Right atrium auricular region (tissue), 2 donors: ENCODE measurements at places on chromosomes 2 and 18. TPM values are rescaled to one million over a fixed set of nuclear protein-coding genes. Genes with fewer than 3 reads are reported as not detected.

DNA sequence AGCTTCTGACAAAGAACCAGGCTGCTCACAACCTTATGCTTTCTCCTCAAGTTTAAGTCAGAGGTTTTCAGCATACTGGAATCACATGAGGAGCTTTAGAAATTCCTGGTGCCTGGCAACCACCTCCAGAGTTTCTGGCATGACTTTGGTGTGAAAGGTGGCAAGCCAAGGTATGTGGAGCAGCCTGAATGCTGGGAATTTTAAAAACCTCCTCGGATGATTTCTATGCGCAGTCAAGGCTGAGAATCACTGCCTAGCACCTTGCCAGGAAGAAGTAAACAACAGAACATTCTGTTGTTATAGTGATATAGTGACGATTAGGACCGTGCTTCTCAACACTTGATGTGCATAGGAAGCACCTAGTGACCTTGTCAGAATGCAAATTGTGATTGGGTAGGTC, 11.7 kb downstream of the CCBE1 start:
- H3K4me1 ChIP-seq, result no peaks in the 10 kb centered on the region
- no peak overlapping the region for H3K27ac ChIP-seq
- H3K36me3 ChIP-seq, result no peaks in the 10 kb centered on the region
- H3K27me3 ChIP-seq, result no peaks in the 10 kb centered on the region
- no peak overlapping the region for H3K4me3 ChIP-seq

- H3K27me3 ChIP-seq, result no peaks in the 10 kb centered on the region
- no peak overlapping the region for H3K27ac ChIP-seq
Observed at GRCh38 chr18:48263914-48264902, 145.0 kb downstream of the ZBTB7C start.

- H3K4me3 ChIP-seq, result no peak overlapping the region
- DNase-seq, result no peak
- peaks cover 15% of the 10 kb centered on the region for H3K4me1 ChIP-seq
- H3K27me3 ChIP-seq, result no peaks in the 10 kb centered on the region
Observed at GRCh38 chr2:238155761-238156694, 2.7 kb upstream of the ERFE start.

DNA sequence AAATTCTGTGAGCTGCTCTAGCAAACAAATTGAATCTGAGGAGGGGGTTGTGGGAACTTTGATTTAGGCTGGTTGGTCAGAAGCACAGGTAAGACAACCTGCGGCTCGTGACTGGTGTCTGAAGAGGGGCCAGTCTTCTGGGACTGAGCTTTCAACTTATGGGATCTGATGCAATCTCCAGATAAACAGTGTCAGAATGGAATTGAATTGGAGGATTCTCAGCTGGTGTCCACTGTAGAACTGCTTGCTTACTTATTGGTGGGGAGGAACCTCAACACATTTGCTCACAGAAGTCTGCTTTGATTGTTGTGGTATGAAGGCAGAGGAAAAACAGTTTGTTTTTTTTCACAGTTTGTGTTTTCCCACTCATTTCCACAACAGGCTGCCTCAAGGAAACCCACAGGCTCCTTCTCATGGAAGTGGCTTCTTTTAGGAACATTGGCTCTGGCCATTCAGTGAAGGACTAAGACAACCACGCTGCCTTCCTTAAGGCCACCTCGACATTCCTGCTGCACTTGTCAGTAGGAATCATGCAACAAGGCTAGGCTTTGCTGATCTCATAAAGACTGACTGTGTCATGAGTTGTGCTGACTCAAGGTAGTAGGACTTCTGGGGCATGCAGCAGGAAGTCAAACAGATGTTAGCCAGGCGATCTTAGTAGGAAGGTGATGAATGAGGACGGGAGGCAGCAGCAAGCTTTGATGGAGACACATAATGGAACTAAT, 104.7 kb downstream of the TSN start:
- no peaks in the 10 kb centered on the region for H3K36me3 ChIP-seq
- no peaks in the 10 kb centered on the region for H3K27me3 ChIP-seq
- H3K4me3 ChIP-seq, result no peak overlapping the region
- no peak overlapping the region for H3K27ac ChIP-seq
- no peaks in the 10 kb centered on the region for H3K4me1 ChIP-seq

DNA sequence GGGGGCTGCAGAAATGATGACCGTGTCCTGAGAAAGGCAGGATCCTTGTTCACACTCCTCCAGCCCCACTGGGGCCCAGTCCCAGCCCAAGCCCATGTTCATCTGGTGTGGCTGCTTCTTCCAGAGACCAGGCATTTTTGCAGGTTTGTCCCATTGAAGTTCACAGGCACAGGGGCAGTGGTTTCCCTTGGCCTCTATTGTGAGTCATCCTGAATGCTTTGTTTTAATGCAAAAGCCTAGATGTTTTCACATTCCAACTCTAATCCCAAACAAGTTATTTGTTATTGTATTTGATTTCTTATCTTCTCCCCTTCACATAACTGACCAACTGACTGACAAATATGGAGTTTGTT, 426.4 kb upstream of the ID2 start:
- H3K27me3 ChIP-seq, result no peaks in the 10 kb centered on the region
- no peak overlapping the region for H3K27ac ChIP-seq
- H3K4me3 ChIP-seq, result no peak overlapping the region
- no peak for DNase-seq

DNA sequence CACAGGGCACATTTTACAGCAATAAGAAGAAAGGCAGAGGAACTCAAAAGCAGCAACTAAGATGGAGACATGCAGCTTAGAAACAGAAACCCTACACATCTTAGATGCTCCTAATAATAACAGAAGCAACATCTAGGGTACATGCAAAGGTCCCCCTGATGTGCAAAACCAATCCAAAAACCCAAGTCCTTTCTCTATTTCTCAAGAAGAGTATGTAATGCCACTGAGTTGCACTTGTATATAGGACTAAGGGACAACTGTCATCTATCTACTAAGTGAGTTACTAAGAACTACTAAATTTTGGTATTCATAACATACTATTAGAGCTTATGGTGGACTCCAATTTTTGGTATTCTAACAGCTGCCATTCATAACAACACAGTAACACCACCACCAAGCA, 28.4 kb downstream of the HNRNPLL start:
- DNase-seq, result no peak
- H3K4me1 ChIP-seq, result peaks cover 7% of the 10 kb centered on the region
- peaks cover 33% of the 10 kb centered on the region for H3K36me3 ChIP-seq
- H3K27me3 ChIP-seq, result no peaks in the 10 kb centered on the region

GRCh38 chr2:8876628-8877027, 39.2 kb upstream of the KIDINS220 start:
- no peaks in the 10 kb centered on the region for H3K27me3 ChIP-seq
- no peaks in the 10 kb centered on the region for H3K36me3 ChIP-seq
- no peaks in the 10 kb centered on the region for H3K4me1 ChIP-seq
- DNase-seq, result no peak

GRCh38 chr18:23934252-23934651, 80.3 kb upstream of the TTC39C start:
- H3K27me3 ChIP-seq, result no peaks in the 10 kb centered on the region
- H3K4me3 ChIP-seq, result no peak overlapping the region
- DNase-seq, result no peak
- no peak overlapping the region for H3K27ac ChIP-seq
- no peaks in the 10 kb centered on the region for H3K36me3 ChIP-seq
- no peaks in the 10 kb centered on the region for H3K4me1 ChIP-seq

GRCh38 chr2:33425161-33425560, 51.3 kb upstream of the RASGRP3 start:
- H3K4me3 ChIP-seq, result no peak overlapping the region
- H3K36me3 ChIP-seq, result no peaks in the 10 kb centered on the region

DNA sequence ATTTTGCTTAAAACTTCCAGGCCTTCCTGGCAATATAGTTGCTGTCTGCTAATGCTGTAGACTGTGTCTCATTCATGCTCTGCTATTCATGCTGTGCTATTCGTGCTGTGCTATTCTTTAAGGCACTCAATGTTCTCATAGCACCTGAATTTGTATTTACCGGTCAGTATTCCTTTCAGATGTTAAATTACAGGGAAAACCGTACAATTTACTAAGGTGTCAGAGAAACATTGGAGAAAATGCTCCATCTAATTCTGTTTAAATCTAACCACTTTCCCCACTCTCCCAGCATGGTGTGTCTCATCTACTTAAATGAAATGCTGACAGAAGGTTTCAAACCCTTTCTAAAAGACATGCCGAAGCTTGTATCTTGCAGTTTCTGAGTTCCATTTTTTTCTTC, 25.0 kb downstream of the FAM171B start:
- no peaks in the 10 kb centered on the region for H3K36me3 ChIP-seq
- DNase-seq, result no peak
- no peaks in the 10 kb centered on the region for H3K27me3 ChIP-seq
- H3K4me3 ChIP-seq, result no peak overlapping the region

The LONRF2 gene
- 11.3 TPM for total RNA-seq

The CABLES1 gene
- 6.9 TPM for total RNA-seq

The NEB gene
- 61.1 TPM for total RNA-seq

DNA sequence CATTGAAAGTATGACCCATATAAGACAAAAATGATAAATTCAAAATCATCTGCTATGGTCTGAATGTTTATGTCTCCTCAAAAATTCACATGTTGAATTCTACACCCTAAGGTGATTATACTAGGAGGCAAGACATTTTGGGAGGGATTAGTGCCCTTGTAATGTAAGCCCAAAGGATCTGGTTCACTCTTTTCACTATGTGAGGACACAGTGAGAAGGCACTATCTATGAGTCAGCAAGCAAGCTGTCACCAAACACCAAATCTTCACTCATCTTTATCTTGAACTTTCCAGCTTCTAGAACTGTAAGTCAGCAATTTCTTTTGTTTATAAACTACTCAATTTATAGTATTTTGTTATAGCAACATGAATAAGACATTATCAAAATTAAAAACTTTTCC, 284.7 kb upstream of the ZC3H15 start:
- H3K36me3 ChIP-seq, result no peaks in the 10 kb centered on the region
- H3K4me1 ChIP-seq, result no peaks in the 10 kb centered on the region
- DNase-seq, result no peak

GRCh38 chr2:112151271-112151670, 13.1 kb downstream of the FBLN7 start:
- no peak overlapping the region for H3K4me3 ChIP-seq
- H3K4me1 ChIP-seq, result no peaks in the 10 kb centered on the region
- H3K27ac ChIP-seq, result no peak overlapping the region
- no peaks in the 10 kb centered on the region for H3K27me3 ChIP-seq
- H3K36me3 ChIP-seq, result no peaks in the 10 kb centered on the region
- DNase-seq, result no peak

The TXNL1 gene
- 59.1 TPM for total RNA-seq

DNA sequence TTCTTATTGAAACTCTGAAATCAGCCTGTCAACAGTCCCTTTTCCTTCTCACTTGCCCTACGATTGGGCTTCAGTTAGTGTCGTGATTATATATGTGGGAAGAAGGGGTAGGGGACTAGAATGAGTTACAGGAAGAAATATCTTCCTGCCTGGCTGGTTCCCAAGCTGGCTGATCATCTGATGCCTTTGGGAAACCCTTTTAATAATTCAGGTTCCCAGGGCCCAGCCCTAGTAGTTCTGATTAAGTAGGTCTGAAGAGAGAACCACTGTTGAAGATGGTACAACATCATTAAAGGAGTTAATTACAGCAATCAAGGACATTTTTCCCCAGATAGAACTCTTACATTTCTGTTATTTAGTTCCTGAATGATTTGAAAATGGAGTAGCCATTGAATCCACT, 110.1 kb upstream of the EML6 start:
- H3K27ac ChIP-seq, result peak overlapping the region; percentile 4
- peaks cover 49% of the 10 kb centered on the region for H3K36me3 ChIP-seq
- no peaks in the 10 kb centered on the region for H3K27me3 ChIP-seq
- DNase-seq, result no peak
- peaks cover 89% of the 10 kb centered on the region for H3K4me1 ChIP-seq

The MOB1A gene
- 47.8 TPM for total RNA-seq

The SNTG2 gene
- 2.4 TPM for total RNA-seq

GRCh38 chr2:126808929-126809328, 89.8 kb upstream of the TEX51 start:
- H3K4me3 ChIP-seq, result no peak overlapping the region
- no peaks in the 10 kb centered on the region for H3K4me1 ChIP-seq

- no peaks in the 10 kb centered on the region for H3K4me1 ChIP-seq
- H3K36me3 ChIP-seq, result peaks cover 7% of the 10 kb centered on the region
- H3K27me3 ChIP-seq, result no peaks in the 10 kb centered on the region
- no peak overlapping the region for H3K4me3 ChIP-seq
Observed at GRCh38 chr2:15348045-15348444, 213.1 kb downstream of the NBAS start.

The NRP2 gene
- 7.1 TPM for total RNA-seq

- no peak for DNase-seq
- H3K27me3 ChIP-seq, result no peaks in the 10 kb centered on the region
- no peak overlapping the region for H3K4me3 ChIP-seq
- no peaks in the 10 kb centered on the region for H3K36me3 ChIP-seq
- H3K27ac ChIP-seq, result no peak overlapping the region
Observed at GRCh38 chr2:107627164-107627563, 199.5 kb upstream of the RGPD4 start.

DNA sequence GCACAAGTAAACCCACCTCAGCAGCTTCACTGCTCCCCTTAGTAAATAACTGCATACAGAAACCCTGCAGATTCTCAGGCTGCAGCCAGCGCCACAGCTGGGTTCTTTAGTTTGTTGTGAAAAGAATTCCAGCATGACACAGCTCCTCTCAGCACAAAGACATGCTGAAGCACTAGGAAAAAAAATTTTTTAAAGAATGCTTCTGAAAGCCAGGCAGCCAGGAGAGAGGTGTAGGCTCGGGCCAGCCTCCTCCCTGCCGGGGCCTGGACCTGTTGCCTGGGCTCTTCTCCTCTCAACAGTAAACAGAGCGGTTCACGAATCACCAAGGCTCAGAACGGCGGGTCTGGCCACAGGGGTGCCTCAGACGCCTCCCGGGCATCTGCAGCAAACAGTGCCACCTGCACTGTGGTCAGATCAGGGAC, 95.7 kb upstream of the POU3F3 start:
- no peaks in the 10 kb centered on the region for H3K4me1 ChIP-seq
- no peak for DNase-seq
- H3K36me3 ChIP-seq, result no peaks in the 10 kb centered on the region
- no peak overlapping the region for H3K27ac ChIP-seq
- H3K4me3 ChIP-seq, result no peak overlapping the region

- no peaks in the 10 kb centered on the region for H3K36me3 ChIP-seq
- no peaks in the 10 kb centered on the region for H3K4me1 ChIP-seq
- no peak overlapping the region for H3K4me3 ChIP-seq
- H3K27ac ChIP-seq, result peak overlapping the region; percentile 13
- no peak for DNase-seq
Observed at GRCh38 chr18:29164020-29164706, 987.2 kb upstream of the CDH2 start.

DNA sequence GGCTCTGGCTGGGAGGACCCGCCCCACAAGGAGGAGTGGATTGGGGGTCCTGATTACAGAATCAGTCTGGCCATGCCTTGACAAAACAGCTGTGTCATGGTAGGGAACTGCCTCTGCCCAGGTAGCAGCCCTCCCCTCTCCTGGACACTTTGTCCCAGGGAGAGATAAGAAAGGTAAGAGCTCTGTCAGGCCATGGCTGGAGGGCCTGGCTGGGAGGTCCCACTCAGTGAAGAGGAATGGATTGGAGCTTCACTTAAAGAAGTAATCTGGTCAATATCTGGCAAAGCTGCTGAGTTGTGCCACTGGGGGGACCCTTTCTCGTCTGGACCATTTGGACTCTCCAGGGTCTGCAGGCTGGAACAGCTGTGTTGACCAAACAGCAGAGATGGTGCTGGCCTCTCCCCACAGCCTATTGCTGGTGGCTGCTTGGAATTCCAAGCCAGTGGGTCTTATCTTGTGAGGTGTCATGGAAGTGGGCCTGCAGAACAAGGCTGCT, 75.4 kb downstream of the EPC2 start:
- no peak overlapping the region for H3K4me3 ChIP-seq
- no peaks in the 10 kb centered on the region for H3K27me3 ChIP-seq
- H3K27ac ChIP-seq, result no peak overlapping the region
- DNase-seq, result no peak
- H3K4me1 ChIP-seq, result peaks cover 20% of the 10 kb centered on the region
- no peaks in the 10 kb centered on the region for H3K36me3 ChIP-seq
